Activated CD4-positive, alpha-beta T cell treated with anti-CD3 and anti-CD28 coated beads, Interleukin-2, amount 50 U/mL, for 1 hour (primary cell): ENCODE measurements at places on chromosomes 1 and 21.

DNA sequence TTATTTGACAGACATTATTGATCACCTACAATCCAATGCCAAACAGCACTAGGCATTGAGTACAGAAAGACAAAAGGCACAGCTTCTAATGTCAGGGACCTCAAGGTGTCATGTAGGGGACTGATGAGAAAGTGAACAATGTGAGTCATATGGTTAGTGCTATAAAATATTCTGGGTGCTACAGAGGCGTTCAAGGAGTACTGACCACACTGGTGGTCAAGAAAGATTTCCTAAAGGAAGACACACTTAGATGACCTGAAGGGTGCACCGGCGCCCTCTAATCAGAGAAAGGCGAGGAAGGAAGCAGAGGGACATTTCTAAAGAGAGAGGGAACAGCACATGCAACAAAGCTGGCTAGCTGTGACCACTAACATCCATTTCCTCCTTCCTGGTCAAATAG, 64.9 kb upstream of the F3 start:
- DNase-seq, result no peak

DNA sequence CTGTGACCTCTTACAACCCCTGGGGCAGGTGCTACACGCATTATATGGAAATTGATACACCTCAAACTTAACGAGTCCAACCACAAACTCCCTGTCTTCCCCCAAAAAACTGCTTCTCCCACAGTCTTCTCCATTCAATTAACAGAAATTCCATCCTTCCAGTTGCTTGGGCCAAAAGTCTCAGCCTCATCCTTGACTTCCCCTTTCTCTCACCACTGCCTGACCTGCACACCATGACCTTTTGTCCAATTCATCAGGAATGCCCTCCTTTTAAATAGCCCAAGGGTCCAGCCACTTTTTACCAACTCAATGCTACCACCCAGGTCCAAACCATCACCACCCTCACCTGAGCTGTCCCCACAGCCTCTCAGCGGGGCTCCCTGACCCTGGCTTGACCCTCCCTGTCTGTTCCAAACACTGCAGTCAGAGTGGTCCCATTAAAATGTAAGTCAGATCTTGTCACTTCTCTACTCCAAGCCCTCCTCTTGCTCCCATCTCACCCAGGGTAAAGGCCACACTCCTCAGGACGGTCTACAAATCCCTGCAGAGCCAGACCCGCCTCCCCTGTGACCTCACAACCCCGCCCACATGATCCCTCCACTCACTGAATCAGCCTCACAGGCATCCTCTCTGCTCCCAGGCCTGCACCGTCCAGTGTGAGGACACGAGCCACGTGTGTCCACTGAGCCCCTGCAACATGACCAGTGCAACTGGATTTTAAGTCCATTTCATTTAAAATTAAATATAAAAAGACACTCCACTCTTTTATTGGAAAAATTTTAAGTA, 18.5 kb downstream of the KCNN3 start:
- no peak for DNase-seq

DNA sequence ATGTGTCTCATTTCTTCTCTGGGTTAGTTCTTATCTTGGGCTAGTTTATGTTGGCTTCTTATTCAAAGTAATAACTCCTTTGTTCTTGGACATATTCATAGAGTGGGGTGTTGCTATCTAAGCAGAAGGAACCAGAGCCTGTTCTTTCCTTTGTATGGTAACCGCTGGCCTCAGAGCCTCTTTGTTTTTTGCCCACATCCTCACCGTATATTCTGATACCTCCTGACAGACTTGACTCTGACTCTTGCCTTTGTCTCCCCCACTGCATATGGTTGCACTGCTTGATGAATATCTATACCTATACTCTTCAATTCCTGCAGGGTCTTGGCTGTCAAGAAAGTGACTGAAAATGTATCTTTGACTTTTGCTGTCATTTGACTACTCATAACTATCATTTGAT, 10.2 kb downstream of the FLG2 start:
- no peak for DNase-seq

GRCh38 chr1:179586107-179586823, 5.4 kb upstream of the TDRD5 start:
- no peak for DNase-seq
